Thyroid gland (tissue), 4 donors: ENCODE measurements at places on chromosomes 12 and 14.

DNA sequence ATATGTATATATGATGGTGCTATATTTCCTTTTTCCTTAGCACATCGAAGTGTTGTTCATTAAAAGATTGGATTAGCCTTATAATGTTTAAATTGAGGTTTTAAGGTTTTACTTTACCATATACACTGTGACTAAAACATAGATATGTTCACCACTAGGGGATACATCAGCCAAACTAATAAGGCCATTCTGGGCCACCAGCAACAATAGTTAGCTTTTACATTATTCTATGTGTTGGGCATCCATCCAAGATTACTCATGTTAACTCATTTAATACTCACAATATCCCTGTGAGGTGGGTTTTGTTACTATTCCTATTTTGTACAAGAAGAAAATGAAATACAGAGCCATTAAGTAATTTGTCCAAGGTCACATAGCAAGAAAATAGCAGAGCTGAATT lies 202.6 kb upstream of the AVPR1A start:
- H3K27ac ChIP-seq: no peak overlapping the region
- H3K27me3 ChIP-seq: no peaks in the 10 kb centered on the region
- H3K4me1 ChIP-seq: peaks cover 17% of the 10 kb centered on the region
- no peak for DNase-seq

DNA sequence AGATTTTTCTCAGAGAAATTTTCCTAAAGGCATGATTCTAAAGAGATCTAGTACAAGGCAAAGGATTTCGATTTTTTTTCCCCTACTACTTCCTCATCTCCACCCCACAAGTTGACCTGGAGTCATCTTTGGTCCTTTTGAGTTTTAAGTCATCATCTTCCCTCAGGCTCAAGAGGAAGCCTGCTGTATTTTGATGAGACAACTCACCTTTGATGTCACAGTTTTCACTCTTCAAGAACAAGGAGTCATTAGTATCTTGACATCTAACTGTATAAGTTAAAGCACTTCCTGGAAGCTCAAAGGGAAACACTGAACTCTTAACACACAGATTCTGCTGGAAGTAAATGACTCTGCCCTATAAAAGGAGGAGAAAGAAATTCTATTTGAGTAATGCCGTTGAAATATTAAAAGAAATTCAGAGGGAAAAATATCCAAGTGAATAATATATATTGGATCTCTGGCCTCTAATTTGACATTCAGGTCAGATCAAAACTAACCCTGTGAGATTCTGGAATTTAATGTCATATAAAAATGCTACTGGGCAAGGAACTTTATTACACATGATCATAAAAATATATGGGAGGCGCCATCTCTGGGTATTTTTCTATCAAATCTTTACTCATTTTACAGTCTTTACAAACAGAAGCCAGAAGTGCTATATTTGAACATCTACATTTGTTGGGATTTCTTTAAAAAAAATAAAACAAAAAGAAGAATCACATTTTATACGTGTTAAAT lies 435.0 kb downstream of the NRXN3 start:
- no peaks in the 10 kb centered on the region for H3K4me1 ChIP-seq
- H3K27me3 ChIP-seq: no peaks in the 10 kb centered on the region
- H3K4me3 ChIP-seq: no peak overlapping the region
- no peak for DNase-seq

- H3K27me3 ChIP-seq: no peaks in the 10 kb centered on the region
- peaks cover 55% of the 10 kb centered on the region for H3K4me1 ChIP-seq
- no peak for DNase-seq
- peaks cover 32% of the 10 kb centered on the region for H3K36me3 ChIP-seq
Measured at GRCh38 chr14:73739899-73740617, 25.9 kb upstream of the PNMA1 start.

GRCh38 chr12:130163461-130164215 lies 1.4 kb downstream of the FZD10 start:
- H3K27ac ChIP-seq: no peak overlapping the region
- DNase-seq: no peak
- H3K36me3 ChIP-seq: no peaks in the 10 kb centered on the region
- no peak overlapping the region for H3K4me3 ChIP-seq

GRCh38 chr12:68745376-68745903 lies 536 bp upstream of the SLC35E3 start:
- H3K4me1 ChIP-seq: peaks cover 12% of the 10 kb centered on the region
- no peaks in the 10 kb centered on the region for H3K27me3 ChIP-seq
- peak overlapping the region; percentile 38 for H3K27ac ChIP-seq

GRCh38 chr12:92729773-92730305 lies 27.1 kb downstream of the PLEKHG7 start:
- no peak overlapping the region for H3K27ac ChIP-seq
- H3K27me3 ChIP-seq: no peaks in the 10 kb centered on the region

DNA sequence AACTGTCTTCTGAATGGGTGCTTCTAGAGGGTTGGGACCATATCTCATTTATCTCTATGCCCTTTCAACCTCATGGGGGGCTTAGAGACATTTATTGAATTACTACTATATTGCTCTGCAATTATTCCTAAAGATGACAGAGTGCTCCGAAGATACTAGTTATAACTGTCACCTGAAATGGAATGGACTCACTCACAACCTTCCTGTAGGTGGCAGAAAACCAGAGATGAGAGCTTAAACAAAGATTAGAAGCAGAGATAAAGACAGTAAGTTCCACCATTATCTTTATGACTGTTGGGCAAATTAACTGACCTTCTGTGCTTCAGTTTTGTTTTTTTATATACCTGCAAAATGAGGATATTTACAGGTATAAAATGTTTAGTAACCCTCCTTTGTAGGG lies 31.5 kb upstream of the GTF2A1 start:
- peaks cover 7% of the 10 kb centered on the region for H3K4me1 ChIP-seq
- no peak overlapping the region for H3K27ac ChIP-seq
- H3K4me3 ChIP-seq: no peak overlapping the region
- DNase-seq: no peak

DNA sequence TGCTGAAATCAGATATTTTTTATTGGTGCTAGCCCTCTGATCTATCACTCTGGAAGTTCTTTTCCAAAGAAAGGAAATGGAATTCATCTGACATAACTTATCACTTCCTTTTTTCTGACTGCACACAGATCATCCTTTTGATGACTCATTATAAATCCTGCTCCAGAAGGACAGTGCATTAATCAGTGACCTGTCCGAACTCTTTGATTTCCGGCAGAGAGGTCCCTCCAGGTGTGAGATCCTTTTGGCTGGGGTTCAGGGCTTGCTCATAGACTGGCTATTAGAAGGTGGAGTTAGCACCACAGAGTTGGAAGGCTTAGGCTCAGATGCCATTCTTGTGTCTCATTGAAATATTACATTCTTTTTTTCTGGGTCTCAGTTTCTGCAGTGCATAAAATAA lies 328.2 kb downstream of the ZFP36L1 start:
- no peak for DNase-seq
- no peaks in the 10 kb centered on the region for H3K27me3 ChIP-seq
- no peak overlapping the region for H3K27ac ChIP-seq
- no peaks in the 10 kb centered on the region for H3K36me3 ChIP-seq
- no peak overlapping the region for H3K4me3 ChIP-seq

- no peaks in the 10 kb centered on the region for H3K4me1 ChIP-seq
- no peak overlapping the region for H3K4me3 ChIP-seq
- H3K27me3 ChIP-seq: no peaks in the 10 kb centered on the region
- no peaks in the 10 kb centered on the region for H3K36me3 ChIP-seq
Measured at GRCh38 chr14:104473244-104473565, 106.4 kb upstream of the C14orf180 start.

GRCh38 chr12:102833687-102834441 lies 83.2 kb downstream of the PAH start:
- H3K36me3 ChIP-seq: no peaks in the 10 kb centered on the region
- no peaks in the 10 kb centered on the region for H3K27me3 ChIP-seq
- H3K4me3 ChIP-seq: no peak overlapping the region
- no peaks in the 10 kb centered on the region for H3K4me1 ChIP-seq
- H3K27ac ChIP-seq: no peak overlapping the region

- no peaks in the 10 kb centered on the region for H3K27me3 ChIP-seq
- DNase-seq: no peak
- no peaks in the 10 kb centered on the region for H3K4me1 ChIP-seq
- no peak overlapping the region for H3K4me3 ChIP-seq
- no peak overlapping the region for H3K27ac ChIP-seq
Measured at GRCh38 chr14:91298576-91298975, 54.1 kb upstream of the GPR68 start.

- H3K27ac ChIP-seq: no peak overlapping the region
- H3K27me3 ChIP-seq: no peaks in the 10 kb centered on the region
- DNase-seq: no peak
- no peaks in the 10 kb centered on the region for H3K4me1 ChIP-seq
Measured at GRCh38 chr14:28468191-28469151, 298.1 kb upstream of the FOXG1 start.

DNA sequence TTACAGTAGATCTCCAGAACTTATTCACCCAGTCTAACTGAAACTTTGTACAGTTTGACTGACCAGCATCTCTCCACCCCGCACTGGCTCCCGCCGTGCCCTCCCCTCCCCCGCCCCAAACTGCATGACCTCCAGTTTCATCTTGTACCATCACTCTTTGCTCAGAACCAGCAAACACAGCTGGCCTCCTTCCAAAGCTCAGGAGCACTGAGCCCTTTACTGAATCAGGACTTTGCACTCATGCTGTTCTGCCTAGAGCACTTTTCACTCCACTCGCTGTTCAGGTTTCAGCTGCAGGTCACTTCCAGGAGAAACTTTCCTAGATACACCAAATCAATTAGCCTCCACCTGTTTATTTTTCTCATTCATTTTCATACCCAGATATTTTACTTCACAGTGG lies 455.3 kb upstream of the PDE3A start:
- H3K4me3 ChIP-seq: no peak overlapping the region
- peak; percentile 50 for DNase-seq
- peaks cover 6% of the 10 kb centered on the region for H3K4me1 ChIP-seq

DNA sequence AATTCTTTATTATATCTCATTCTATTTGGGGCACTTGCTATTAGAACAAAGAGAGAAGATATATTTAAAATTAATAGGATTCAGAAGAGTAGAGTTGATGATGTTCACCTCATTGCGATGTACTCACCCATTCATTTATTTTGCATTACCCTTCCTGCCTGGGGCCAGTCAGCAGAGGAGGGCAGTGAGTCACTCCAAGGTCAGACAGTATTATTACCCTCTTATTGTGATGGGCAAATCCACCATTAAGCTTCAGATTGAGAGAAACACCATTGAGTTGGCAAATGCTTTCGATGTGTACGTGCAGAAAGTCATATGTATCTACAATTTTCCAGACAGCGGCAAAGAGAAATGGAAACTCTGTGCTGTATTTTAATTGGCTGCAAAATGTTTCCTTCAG lies 134.2 kb downstream of the BICD1 start:
- no peaks in the 10 kb centered on the region for H3K27me3 ChIP-seq
- H3K27ac ChIP-seq: no peak overlapping the region
- no peak overlapping the region for H3K4me3 ChIP-seq
- no peak for DNase-seq

DNA sequence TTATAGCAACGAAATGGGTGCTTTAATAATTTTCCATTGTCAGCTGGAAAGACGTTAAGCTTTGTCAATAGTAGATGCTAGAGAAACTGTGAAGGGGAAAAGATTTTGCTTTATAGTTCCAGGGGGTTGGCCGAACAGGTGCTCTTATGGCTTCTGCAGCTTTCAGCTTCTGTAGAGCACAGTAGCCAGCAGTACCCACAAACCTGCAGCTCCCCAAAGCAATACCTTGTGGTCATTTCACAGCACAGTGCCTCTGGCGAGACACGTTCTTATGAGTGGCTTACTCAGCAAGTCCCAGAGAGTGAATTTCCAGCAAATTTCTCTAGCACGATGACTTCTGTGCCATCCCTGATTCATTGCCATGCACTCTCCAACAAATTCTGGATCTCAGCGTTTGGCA lies 416.3 kb upstream of the ATP2B1 start:
- no peak overlapping the region for H3K4me3 ChIP-seq
- H3K27me3 ChIP-seq: no peaks in the 10 kb centered on the region
- no peak for DNase-seq
- no peak overlapping the region for H3K27ac ChIP-seq
- H3K36me3 ChIP-seq: no peaks in the 10 kb centered on the region
- H3K4me1 ChIP-seq: no peaks in the 10 kb centered on the region

DNA sequence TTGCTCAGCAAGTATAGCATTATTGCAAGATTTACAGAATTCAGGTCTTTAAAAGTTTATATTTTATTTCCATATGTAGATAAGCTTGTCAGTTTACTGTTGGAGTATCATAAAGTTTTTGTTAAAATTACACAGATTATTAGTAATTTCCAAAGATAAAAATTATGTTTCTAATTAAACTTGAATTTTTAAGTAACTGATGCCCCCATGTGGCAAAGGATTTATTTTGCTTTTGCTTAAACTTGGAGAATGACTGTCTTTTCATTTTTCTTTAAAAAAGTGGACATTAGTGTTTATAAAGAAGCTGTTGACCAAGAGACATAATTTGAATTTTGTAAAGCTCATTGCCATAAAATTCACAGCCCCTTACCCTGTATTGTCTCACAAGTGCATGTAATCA lies 45.8 kb downstream of the ETNK1 start:
- H3K4me1 ChIP-seq: no peaks in the 10 kb centered on the region
- H3K27ac ChIP-seq: no peak overlapping the region
- no peak overlapping the region for H3K4me3 ChIP-seq
- no peaks in the 10 kb centered on the region for H3K36me3 ChIP-seq

- no peaks in the 10 kb centered on the region for H3K36me3 ChIP-seq
- peaks cover 50% of the 10 kb centered on the region for H3K4me1 ChIP-seq
- peak overlapping the region; percentile 79 for H3K27ac ChIP-seq
- no peak overlapping the region for H3K4me3 ChIP-seq
- no peaks in the 10 kb centered on the region for H3K27me3 ChIP-seq
Measured at GRCh38 chr12:47721431-47721973, 3.8 kb downstream of the ENDOU start.

GRCh38 chr12:124229520-124229919 lies 65.4 kb upstream of the RFLNA start:
- no peak overlapping the region for H3K4me3 ChIP-seq
- H3K36me3 ChIP-seq: no peaks in the 10 kb centered on the region
- no peaks in the 10 kb centered on the region for H3K4me1 ChIP-seq

DNA sequence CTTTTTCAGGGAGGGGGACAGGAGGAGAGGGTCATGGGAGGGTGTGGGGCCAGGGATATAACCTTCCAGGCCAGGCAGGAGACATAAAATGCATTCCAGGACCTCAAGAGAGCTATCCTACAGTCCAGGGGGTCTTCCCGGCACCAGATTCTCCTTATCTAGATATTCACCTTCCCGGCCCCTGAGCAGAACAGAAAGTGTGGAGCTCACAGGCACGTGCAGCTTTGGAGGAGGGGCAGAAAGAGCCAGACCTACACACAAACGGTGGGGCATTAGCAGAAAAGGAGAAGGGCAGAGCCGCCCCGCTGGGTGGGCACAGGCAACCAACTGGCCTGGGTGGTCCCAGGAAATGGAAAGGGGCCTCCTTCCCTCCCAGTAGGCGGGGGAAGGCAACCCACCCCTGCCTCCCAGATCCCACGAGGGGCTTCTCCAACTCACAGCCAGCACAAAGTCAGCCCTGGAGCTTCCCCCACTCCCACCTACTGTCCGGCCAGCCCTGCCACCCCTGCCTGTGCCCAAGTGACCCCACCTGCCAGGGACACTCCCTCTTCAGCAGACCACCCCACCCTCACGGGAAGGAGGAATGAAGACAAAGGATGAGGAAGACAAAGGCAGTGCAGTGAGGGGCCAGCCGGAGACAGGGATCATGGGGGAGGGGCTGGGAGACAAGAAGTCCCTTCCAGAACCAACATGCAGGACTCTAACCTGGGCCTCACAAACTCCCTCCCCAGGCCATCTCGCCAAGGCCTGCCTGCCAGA lies 33.3 kb downstream of the CCDC85C start:
- peaks cover 92% of the 10 kb centered on the region for H3K4me1 ChIP-seq
- no peak overlapping the region for H3K4me3 ChIP-seq
- H3K27me3 ChIP-seq: no peaks in the 10 kb centered on the region
- peak overlapping the region; percentile 23 for H3K27ac ChIP-seq
- no peaks in the 10 kb centered on the region for H3K36me3 ChIP-seq
- DNase-seq: no peak
